GM03348 (cell line): ENCODE measurements at places on chromosomes 13 and 19.

- DNase-seq, result no peak
Measured at GRCh38 chr19:16384688-16385087, 60.1 kb downstream of the KLF2 start.

DNA sequence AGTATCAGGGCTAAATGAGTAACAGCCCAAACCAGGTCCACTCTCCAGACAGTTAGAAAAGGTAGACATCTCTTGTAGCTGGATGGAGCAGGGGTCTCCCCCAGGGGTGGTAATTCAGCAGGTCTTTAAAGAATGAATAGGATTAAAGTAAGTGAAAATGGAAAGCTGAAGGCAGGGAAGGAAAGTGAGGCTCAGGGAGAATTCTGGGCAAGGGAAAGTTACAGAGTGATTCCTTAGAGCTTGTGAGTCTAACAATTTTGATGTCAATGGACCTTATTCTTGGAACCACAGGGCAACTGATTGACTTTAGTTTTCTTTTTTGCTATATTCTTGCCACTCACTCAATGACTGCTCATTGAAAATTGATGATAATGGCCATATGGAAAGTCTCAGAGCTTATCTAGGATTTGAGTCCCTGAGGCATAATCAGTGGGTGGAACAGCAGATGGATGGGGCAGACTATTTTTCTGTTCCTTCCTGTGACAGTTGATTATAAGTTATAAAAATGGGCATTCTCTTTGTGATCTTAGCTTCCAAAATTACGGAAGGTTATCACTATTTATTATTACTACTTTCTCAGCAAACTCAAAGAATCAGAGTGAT, 76.9 kb downstream of the LRCH1 start:
- DNase-seq, result no peak

GRCh38 chr13:24292481-24292880, 16.9 kb upstream of the C1QTNF9 start:
- DNase-seq, result no peak

GRCh38 chr13:44389060-44389666, 15.5 kb downstream of the SERP2 start:
- DNase-seq, result no peak

DNA sequence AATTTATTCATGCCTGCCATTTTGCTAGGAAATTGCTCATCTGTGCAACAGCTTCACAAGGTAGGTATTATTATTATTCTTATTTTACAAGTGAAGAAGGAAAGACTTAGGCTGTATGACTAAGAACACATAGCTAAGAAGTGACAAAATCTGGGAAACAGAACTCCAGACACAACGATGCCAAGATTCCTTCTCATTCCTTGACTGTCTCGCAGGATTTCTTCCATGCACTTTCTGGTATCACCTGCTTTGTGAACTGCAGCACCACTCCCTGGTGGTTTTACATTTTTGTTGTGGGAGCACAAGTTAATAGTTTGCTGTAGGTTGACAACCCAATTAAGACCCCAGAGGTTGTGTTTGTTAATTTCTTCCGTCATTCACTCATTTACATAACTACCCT, 188.5 kb downstream of the LACC1 start:
- peak; percentile 16 for DNase-seq

DNA sequence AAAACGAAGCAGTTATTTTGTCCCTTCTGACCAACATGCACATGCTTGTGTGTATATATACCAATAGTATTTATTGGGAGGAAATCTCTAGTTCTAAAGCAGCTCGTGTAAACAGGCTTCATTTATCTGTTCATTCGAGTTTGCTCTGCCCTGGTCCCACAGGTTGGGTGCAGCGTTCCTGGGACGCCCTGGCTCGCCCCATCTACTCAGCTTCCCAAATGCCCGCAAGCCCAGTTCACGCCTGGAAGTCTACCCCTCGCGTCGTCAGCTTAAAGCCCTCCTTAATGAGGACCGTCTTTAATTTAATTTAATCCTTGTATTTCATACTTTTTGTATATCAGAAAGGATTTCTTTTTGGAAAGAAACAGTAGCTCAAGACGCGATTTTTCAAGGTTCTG, 604 bp downstream of the THSD1 start:
- DNase-seq, result peak; percentile 24

GRCh38 chr19:1295169-1296012, 9.7 kb downstream of the EFNA2 start:
- DNase-seq, result peak; percentile 81

DNA sequence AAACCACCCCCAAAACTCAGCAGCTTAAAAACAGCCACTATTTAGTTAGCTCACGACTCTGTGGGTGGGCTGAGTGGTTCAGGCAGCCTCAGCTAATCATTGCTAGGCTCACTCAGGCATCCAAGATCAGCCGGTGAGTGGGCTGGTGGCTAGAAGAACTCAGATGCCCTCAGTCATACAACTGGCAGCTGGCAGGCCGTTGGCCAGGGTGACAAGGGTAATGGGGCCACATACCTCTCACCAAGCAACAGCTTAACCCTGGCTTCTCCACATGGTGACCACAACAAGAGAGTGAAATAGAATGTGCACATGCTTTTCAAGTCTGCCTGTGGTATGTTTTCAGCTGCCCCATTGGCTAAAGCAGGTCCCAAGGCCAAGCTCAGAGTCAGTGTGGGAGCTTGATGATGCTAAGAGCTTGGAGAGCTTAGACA, 435.4 kb upstream of the TSHZ3 start:
- DNase-seq, result no peak

- DNase-seq, result no peak
Measured at GRCh38 chr19:1258707-1259205, 10.4 kb downstream of the MIDN start.

- DNase-seq, result peak; percentile 100
Measured at GRCh38 chr19:52140032-52140710, 433 bp upstream of the ZNF616 start.

DNA sequence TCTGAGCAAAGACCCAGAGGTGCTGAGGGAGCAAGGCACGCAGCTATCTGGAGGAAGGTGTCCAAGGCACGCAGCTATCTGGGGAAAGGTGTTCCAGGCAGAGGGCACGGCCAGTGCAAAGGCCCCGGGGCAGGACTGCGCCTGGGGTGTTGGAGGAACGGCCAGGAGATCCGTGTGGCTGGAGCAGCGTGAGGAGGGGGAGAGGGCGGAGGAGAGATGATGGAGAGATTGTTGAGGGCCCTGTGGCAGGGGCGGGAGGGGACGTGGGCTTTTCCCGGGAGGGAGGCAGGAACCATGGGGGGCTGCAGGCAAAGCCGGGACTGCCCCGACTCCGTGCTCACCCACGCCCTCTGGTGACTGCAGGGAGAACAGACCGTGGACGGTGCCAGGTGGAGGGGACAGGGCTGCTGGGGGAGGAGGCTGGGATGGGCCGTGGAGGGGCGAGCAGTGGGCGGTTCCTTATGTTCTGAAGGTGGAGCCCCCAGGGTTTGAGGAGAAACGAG, 13.3 kb upstream of the MISP start:
- peak; percentile 89 for DNase-seq

- DNase-seq, result peak; percentile 64
Measured at GRCh38 chr19:41746593-41747227, 8.6 kb upstream of the CEACAM6 start.

DNA sequence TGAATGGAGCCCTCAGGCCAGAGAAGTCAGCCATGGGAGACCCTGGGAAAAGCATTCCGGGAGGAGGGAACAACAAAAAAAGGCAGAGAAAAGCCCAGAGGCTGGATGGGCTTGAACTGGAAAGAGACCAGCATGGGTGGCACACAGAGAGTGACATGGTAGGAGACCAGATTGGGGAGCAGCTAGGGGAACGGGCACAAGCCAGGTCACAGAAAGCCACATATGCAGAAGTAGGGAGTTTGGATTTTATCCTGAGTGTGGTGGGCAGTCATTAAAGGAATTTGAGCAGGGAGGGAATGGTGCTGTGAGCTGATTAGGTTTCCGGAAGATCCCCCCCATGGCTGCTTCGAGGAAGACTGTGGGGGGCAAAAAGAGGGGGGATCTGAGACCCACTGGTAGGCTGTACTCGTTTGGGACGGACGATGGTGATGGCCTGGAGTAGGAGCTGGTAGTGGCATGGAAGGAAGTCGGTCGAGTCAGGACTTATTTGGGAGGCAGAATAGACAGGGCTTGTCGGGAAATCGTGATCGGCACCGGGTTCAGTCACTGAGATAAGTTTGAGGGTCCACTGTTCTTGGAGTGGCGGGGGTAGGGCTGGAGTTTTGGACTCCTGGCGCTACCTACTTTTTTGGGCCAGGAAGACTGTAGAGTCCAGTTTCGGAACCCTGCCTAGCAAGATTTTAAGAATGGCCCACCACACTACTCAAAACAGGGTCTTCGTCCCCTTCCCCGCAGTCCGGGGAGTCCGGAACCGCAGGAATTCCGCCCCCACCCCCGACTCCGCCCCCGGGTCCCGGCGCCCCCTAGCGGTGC, 949 bp downstream of the SERTAD1 start:
- DNase-seq, result no peak

GRCh38 chr19:54806516-54806838, 3.1 kb downstream of the KIR2DL4 start:
- DNase-seq, result no peak

- DNase-seq, result no peak
Measured at GRCh38 chr13:72692884-72693514, 34.4 kb downstream of the MZT1 start.

- DNase-seq, result no peak
Measured at GRCh38 chr19:43332058-43332922, 21.2 kb upstream of the CD177 start.

DNA sequence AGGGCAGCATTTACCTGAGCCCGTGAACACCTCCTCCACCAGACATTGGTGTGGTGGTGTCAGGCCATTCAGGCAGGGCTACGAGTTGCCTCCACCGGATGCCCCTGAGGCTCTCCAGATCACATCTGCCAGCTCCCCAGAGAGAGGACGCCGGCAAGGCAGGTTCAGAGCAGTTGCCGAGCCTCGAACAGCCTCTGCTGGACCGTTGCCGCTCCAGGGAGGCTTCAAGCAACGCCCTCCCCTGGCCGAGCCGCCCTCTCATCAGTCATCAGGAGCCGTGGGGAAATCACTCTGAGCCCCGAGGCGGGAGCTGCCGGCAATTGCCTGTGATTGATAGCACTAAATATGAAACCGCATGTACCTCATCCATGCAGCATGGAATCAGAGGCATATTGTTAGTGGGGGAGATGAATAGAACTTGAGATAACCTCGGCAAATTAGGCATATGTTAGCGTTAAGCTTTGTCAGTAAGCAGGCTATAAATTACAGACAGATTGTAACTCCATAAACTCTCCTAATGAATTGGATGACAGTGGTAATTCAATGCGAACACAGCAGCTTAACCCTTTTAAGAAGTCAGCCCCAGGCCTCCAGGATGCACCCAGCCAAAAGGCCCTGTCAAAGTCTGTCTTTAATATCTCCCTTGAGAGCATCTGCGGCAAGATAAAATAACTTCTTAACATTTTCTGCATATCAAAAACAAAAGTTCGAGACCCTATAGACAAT, 29.8 kb upstream of the SPACA7 start:
- no peak for DNase-seq

GRCh38 chr13:26022538-26023292, 29.1 kb downstream of the SHISA2 start:
- DNase-seq, result peak; percentile 47

DNA sequence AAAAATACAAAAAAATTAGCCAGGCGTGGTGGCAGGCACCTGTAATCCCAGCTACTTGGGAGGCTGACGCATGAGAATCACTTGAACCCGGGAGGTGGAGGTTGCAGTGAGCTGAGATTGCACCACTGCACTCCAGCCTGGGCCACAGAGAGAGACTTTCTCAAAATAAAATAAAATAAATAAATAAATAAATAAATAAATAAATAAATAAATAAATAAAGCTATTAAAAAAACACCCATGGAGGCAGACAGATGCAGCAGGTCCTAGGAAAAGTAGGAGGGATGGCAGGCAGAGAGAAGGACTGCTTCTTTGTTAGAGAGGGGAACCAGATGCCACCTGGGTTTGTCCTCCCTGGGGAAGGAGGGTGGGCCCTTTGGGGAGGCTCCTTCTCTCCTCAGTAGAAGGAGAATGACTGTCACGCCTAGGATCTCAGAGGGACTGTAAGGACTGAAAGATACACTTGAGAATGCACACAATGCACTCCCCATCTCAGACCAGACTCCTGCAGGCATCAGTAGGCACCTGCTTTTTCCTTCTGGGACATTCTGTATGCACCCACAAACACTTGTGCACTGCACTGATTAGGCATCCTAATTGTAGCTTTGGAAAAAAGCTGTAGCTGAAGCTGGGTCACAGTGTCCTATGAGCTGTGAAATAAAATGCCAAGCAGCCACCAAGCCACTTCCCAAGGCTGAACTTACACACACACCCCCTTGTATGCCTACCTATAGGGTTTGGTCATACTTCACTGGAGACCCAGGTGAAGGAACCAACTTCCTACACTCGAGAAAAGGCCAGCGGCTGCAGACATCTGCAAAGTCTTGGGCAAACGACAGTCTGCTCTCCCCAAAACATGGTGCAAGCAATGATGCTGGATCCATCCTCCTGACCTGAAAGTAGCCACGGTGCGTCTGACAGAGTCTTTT, 18.9 kb upstream of the SLC35E1 start:
- DNase-seq, result no peak

GRCh38 chr13:79642596-79642995, 161.6 kb downstream of the NDFIP2 start:
- no peak for DNase-seq

GRCh38 chr19:48608798-48609263, 2.3 kb downstream of the SPACA4 start:
- DNase-seq, result peak; percentile 74

DNA sequence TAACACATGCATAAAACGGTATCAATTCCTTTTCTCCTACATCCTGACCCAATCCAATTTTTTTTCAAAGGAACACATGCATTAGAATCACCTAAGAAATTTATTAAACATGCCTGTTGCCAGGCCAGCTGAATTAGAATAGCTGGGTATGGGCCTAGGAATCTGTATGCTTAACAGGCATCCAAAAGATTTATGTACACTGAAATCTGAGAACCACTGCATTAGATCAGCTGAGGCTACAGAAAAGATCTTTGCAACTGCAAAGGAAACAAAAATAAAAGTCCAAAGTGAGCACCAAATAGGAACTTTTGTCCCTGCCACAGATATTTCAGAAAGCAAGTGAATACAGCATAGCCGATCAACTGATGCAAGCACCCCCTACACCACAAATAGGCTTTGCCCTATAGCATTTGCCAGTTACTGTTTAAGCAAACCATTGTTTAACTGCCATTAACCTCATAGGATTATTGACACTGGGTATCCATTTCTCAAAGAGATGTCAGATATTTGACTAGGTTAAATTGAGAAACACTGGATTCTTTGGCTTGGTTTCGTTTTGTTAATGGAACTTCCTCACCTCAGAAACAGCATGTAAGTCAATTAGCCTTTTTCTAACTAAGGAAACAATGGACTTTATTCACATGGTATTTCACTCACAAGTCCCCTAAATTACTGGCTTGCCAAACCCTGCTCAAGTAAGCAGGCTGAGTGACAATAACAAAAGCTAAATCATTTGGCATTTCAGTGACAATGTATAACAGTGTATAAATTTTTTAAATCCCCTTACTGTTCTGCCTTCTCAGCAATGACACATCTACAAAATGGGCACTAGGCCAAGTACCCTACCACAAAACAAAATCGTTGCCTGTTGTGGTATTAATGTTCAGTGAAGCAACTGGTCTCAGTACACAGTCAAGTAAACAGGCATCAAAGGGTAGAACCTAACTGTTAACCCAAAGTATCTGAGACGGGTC, 67.8 kb downstream of the SUCLA2 start:
- DNase-seq, result no peak
